CD4-positive, alpha-beta T cell (primary cell): ENCODE measurements at places on chromosomes 13 and 19.

DNA sequence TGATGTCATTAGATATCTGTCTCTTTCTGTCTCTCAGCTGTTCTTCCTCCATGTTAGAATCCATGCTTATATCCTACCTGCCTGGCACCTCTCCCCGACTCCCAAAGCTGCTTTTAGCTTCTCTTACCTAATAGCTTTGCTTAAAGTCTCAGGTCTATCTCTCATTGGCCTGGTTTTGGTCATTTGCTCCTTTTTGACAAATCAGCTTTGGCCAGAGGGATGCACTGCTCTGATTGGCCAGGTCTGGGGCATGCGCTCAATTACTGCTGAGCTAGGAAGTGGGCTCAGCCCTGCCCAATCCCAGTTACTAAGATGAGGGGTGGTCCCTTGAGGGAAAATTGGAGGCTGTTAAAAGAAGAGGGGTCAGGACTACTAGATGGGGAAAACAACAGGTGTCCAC is 11.5 kb upstream of the CLASRP start:
- no peak for DNase-seq

DNA sequence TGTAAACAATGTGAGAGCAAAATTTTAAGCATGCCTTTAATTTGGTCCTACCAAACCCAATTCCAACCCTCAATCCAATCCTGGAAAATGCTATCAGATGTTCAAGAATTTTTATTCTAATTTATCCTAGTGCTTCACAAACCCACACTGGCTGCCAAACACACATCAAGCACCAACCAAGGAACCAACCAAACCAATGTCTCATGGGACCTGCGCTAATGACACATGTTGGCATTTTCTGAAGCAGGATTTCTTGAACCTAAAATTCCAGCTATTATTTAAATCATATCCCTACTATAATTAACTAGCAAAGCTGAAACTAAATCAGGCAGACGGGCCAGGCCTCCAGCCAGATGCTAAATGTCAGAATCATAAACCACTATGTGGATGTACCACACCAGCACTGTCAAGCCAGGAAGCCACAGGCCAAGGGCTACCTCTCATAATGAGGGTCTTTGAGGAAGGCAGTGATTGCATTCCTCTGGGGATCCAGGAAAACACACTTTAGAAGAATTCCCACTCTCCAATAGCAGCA is 5.8 kb downstream of the LATS2 start:
- DNase-seq = no peak

GRCh38 chr19:13929340-13929739 is 8.9 kb downstream of the PODNL1 start:
- no peak for DNase-seq

DNA sequence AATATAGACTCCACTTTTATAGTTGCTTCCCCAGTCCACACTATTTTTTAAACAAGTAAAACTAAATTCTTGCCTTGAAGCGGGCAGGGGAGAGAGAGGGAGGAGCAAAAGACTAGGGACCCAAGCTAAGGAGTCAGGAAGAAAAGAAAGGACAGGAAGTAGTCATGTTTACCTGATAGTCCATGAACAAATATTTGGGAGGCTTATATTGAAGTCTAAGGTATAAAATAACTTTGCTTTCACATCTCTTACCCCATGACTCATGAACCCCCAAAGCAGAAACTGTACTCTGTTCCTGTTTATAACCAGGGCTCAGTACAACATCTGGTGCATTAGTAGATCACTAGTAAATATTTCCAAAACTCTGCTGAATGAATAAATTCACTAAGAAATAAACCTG is 67.3 kb downstream of the ZAR1L start:
- no peak for DNase-seq

- DNase-seq = no peak
These were observed 12.4 kb downstream of the VSTM2B start for GRCh38 chr19:29538146-29538545.

GRCh38 chr13:98643479-98643878 is 66.6 kb upstream of the STK24 start:
- no peak for DNase-seq

GRCh38 chr19:44608391-44608821 is 5.0 kb upstream of the IGSF23 start:
- DNase-seq = no peak

GRCh38 chr13:43238341-43239083 is 215.1 kb downstream of the DNAJC15 start:
- DNase-seq = no peak

DNA sequence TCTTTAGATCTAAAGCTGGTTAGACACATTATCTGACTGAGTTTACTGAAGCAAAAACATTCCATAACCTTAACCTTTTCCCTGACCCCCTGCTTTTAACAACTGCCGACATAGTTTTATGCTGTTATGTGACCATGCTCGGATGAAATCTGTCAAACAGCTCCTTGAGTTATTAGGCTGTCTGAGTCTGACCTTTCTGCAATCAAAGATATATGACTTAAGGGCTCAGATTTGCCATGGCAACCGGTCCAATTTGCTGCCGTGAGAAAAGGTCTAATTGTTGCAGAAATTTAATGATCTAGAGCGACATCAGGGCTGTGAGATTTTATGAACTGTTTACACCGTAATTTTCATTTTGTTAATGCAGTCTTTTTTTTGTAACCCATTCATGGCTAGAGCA is 61.8 kb downstream of the URI1 start:
- DNase-seq = no peak

DNA sequence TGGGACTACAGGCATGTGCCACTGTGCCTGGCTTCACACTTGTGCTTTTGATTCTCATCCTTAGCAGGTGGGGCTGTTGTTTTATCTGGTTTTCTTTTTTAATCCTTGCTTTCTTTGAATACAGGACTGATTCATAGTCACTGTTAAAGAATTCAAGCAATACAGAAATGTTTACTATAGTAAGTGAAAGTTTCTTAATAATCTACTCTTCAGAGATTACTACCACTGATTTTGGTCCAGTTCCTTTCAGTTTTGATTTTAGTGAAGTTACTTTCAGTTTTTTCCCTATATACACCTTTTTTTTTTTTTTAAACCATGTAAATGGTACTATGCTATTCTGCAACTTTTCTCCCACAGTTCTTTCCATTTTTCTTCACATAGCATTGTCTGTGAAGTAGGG is 53.6 kb downstream of the GATAD2A start:
- no peak for DNase-seq

- DNase-seq = no peak
These were observed 65.2 kb downstream of the GGACT start for GRCh38 chr13:100523411-100523810.

- DNase-seq = no peak
These were observed 90.5 kb downstream of the STK24 start for GRCh38 chr13:98486412-98486811.

- DNase-seq = no peak
These were observed 219.8 kb downstream of the MZT1 start for GRCh38 chr13:72507416-72508199.

- DNase-seq = no peak
These were observed 26.2 kb upstream of the ZNF254 start for GRCh38 chr19:24060687-24061356.
